ENCODE measurements at places on chromosomes 1 and 21.

DNA sequence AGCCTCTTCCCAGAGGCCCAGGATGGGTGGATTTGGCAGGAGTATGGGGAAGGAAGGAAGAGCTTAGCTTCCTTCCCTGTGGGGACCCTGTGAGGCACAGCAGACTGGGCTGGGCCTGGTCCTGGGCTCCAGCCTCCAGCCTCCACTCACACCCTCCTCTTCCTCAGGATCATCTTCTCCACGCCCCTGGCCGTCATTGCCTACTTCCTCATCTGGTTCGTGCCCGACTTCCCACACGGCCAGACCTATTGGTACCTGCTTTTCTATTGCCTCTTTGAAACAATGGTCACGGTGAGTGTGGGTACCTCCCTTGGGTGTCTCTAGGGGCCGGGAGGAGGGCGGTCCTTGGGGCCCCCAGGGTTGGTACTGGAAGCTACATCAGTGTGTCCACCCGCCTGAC is 10.1 kb downstream of the MFSD2A start:
- no peak for DNase-seq

GRCh38 chr1:2816786-2817185 is 15.3 kb upstream of the TTC34 start:
- no peak for DNase-seq

DNA sequence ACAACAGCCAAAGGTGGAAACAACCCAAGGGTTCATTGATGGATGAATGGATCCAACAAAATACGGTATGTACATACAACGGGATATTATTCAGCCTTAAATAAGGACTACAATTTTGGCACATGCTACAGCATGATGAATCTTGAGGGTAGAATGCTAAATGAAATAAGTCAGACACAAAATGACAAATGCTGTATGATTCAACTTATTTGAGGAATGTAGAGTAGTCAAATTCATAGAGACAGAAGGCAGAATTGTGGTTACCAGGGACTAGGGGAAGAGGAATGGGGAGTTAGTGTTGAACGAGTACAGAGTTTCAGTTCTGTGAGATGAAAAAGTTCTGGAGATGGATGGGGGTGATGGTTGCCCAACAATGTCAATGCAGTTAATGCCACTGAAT is 118.0 kb upstream of the PAXBP1 start:
- DNase-seq: no peak

- no peak for DNase-seq
These were observed 5.9 kb downstream of the TARBP1 start for GRCh38 chr1:234473118-234473517.

DNA sequence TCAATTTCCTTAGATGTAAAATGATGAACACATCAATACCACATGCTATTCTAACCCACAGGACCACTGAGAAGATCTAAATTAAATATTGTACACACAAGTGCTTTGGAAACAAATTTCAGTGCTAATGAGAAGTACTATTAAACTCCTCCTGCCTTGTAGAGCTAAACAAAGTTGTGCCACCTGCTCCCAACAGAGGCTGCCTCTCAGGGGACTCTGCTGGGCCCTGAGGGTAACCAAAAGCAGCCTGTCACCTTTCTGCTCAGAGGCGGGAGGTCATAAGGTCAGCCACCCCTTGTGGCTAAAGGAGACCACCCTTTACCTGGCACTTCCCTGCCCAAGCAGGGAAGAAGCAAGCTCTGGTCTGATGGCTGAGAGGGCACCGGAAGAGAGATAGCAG is 6.3 kb downstream of the SLC9A1 start:
- DNase-seq: no peak
